ENCODE measurements at places on chromosomes 6 and 20.

GRCh38 chr6:32945953-32946352 lies 5.1 kb upstream of the HLA-DMB start:
- no peak for DNase-seq

- no peak for DNase-seq
Measured at GRCh38 chr6:53989504-53989903, 121.7 kb upstream of the MLIP start.

DNA sequence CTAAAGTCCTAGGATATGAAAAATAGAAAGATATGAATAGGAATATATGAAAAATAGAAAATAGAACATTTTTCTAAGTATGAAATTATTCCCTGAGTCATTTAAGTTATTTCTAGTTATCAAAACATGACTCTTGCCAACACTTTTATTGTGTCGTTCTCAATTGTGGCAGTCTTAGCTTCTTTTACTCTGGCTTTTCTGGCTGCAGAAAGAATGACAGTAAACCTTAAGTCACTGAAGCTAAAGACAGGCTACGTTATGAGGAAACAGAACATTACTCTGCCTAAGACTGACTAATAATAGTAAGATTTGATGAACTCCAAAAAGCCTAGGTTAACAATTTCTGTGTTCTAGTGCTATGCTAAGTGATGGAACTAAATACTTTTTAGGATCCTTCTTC lies 74.6 kb downstream of the AIG1 start:
- no peak for DNase-seq

- DNase-seq = no peak
Measured at GRCh38 chr20:58053391-58054055, 174.9 kb downstream of the ANKRD60 start.

DNA sequence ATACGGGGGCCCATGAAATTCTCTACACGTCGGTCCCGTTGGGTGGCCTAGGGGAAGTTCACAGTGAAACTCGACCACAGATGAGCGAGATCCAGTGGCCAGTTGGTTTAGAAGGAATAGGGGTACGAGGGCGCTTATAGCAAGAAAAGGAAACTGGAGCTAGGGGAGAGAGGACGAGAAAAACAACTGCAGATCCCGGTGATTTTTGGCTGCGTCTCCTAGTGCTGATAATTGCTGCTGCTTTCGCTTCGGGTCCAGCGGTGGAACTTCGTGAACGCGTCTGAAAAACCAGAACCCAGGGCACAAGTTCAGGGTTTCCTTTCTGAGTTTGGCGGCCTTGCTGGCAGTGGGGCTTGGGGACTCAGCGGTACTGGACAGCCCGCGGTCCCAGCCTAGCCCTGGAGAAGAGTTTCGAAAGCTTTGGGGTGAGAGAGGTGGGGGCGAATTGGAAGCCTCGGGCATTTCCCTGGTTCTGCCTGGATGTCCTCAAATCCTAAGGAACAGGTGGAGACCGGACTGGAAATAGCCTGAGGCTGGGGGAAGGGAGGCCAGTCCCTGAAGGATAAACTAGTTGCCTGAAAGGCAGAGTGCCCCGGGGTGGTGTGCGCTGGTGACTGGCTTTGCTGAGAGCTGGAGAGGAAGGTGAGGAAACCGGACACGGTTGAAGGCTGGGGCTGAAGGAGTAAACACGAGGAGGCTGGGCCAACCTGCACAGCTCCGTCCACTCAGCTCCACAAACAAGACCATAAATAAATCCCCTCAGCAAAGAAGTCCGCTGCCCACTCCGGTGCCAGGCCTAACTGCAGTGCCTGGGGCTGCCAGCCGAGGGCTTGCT lies 793 bp downstream of the GMPR start:
- no peak for DNase-seq

GRCh38 chr20:610130-611046 lies at the start of gene TCF15:
TCF15 (minus strand) TSS chr20:610309; CDS start chr20:610237, 72 bp downstream.
- DNase-seq = no peak

- DNase-seq = peak; percentile 90
Measured at GRCh38 chr20:14055127-14055742, 59.9 kb downstream of the MACROD2 start.

DNA sequence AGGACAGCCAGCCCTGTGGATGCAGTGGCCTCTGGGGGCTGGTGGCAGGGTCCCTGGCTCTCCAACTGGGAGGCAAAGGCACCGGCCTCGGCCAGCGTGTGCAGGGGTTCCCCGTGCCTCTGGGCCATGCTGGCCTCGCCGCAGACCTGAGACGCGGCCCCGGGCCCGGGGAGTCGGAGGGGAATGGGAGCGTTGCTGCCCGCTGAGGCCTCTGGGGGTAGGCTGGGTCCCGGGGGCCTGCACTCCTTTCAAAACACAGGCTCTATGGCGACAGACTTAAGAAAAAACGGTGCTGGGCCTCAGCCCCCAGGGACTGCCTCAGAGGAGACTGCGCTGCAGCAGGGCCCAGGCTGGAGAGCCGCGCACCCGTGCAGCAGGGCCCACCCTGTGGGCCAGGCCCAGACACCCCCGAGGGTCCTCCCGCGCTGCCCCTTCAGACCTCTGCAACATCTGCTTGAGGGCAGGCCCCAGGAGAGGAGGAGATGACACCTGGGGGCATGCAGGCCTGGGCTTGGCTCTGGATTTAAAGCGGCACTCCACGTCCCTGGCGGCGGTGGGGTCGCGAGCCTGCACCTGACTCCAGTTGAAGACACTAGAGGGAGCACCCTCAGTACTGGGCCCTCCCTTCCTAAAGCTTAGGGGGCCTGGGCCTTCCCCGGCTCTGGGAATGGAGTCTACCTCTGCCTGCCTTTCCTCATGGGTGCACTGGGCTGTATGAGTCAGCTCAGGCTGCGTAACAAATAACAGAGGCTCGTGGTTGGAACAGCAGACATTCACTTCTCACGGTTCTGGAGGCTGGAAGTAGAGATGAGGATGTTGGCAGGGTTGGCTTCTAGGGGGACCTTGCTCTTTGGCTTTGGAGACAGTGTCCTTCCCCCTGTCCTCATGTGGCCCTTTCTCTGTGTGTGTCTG lies 117.4 kb upstream of the RPS6KA2 start:
- DNase-seq = no peak

GRCh38 chr6:110055387-110055735 lies 77.2 kb downstream of the GPR6 start:
- no peak for DNase-seq

DNA sequence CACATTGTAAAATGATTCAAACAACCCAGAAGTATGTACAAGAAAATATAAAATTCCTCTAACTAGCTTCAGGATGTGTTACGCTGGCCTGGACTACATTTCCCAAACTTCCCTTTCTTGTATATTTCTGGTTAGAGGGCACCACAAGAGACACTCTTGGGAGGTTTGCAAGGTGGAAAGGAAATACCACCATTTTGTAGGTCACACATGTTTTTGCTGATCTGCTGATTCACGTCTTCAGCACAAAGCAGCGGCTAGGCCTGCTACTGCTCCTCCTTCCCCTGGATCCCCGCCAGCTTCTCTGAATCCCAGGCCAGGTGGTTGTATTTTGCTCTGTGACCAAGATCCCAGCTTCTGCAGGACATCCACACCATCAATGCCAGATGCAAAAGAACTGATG lies 104.2 kb downstream of the AGPAT4 start:
- peak; percentile 41 for DNase-seq

GRCh38 chr20:12030470-12030869 lies 112.8 kb downstream of the BTBD3 start:
- DNase-seq = no peak

DNA sequence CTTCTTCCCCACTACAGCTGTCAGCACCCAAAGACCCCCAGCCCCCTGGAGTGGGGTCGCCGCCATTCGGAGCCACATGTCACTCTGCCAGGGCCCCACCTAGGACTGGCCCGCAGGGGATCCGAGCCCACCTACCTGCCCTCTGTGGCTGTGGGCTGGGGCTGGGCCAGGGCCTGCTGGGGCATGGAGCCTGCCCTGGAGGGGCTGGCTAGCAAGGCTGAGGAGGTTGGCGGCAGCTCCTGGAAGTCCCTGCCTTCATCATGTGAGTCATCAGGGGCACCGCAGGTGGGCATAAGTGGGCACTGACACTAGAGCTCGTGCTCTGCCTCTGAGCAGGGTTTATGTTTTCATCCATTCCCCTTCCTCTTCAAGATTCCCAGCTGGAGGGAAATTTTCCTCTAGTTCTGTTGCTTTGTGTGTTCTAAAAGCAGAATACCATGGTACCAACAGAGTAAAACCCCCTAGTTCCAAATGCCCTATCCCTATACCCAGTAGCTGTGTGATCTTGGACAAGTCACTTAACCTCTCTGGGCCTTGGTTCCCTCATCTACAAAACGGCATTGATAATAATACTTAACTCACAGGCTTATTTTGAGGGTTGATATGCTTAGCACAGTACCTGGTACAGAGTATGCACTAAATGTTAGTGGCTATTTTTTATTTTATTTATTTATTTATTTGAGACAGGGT lies 8.7 kb upstream of the FANCE start:
- DNase-seq = no peak

- no peak for DNase-seq
Measured at GRCh38 chr6:152273002-152273401, 364.2 kb downstream of the SYNE1 start.

GRCh38 chr6:7878401-7878964 lies 32.1 kb downstream of the TXNDC5 start:
- DNase-seq = no peak

DNA sequence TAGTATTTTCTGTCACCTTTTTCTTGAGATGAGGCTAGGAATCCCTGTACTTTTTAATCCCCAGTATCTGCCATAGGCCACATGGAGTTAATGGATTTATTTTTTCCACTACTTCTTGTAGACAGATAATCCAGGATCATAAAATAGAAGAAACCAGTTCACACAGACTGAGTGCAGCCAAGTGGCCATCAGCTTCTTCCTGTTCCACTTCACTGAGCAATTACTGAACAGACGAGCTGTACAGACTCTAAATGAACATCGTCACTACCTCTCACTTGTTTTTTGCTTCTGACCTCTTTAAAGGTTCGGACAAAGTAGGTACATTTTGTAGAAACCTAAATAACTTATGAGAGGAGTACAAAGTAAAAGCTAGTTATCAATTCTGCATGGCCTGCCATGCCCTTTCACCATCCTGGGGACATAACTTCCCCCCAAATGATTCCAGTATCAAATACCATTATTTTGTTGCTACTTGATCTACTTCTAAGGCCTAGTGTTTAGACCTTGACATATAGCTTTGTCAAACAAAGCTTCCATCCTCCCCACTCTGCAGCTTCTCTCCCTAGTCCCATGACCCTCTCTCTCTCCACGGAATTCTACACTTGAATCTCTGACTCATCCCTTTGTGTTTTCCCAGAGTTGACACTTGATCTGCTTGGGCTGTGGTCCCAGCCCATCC lies 34.4 kb upstream of the ARHGAP18 start:
- DNase-seq = no peak

- no peak for DNase-seq
Measured at GRCh38 chr20:63408684-63409046, 47.5 kb upstream of the CHRNA4 start.

DNA sequence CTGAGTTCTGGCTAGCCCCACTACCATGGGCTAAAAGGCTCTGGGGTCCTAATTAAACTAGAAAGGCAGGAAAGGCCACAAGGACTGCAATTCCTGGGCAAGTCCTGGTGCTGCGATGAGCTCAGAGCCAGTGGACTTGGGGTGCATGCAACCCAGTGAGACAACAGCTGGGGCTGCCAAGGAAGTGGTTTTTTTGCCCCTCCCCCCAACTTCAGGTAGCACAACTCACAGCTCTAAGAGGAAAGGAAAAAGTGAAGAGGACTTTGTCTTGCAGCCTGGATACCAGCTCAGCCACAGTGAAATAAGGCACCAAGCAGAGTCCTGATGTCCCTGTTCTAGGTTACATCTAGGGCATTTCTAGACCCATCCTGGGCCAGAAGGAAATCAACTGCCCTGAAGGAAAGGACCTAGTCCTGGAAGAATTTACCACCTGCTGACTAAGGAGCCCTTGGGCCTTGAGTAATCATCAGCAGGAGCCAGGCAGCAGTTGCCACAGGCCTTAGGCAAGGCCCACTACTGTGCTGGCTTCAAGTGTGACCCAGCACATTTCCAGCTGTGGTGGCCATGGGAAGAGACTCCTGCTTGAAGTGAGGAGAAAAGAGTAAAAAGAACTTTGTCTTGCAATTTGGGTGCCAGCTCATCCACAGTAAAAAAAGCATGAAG lies 358.4 kb downstream of the BTBD3 start:
- DNase-seq = no peak

DNA sequence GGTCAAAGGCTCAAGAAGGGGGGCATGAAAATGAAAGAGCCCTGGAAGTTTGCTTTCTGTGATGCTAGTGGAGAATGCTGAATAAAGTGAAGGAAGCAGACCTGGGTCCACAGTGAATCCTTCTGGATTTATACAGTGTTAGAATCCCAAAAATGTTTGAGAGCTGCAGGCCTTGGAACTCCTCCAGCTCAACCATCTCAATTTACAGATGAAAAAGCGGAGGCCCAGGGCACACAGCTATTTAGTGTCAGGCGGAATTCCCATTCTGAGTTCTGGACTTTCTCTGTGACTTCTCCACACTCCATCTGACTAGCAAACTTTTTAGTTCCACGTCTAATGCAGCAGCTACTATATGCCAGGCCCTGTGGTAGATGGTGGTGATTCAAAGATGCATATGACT lies 1.5 kb upstream of the PRSS35 start:
- DNase-seq = no peak

DNA sequence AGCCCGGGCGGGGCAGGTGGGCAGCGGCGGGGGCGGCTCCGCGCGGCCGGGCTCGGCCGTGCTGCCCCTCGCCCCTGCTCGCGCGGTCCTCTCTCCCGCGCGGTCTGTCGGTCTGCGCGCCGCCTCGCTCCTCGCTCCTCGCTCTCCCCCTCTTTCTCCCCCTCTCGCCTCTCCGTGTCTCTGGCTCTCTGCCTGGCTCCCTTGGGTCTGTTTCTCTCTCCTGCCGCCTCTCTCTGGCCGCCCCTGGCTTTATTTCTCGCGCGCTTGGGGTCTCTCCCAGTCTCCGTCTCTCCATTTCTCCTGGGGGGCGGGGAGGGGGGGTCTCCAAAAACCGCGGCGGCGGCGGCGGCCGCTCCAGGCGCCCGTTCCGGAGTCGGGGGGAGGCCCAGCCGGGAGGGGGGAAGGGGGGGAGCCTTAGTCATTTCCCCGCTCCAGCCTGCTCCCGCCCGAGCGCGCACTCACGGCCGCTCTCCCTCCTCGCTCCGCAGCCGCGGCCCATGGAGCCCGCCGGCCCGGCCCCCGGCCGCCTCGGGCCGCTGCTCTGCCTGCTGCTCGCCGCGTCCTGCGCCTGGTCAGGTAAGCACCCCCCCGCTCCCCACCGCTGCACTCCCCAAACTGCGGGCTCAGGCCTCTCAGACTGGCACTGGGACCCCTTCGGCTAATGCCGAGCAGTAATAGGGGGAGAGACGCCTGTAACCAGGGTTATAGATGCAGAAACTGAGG lies at the start of gene SIRPA:
Gene SIRPA, plus strand, starts transcription at position 457 of the 723 bp plus-strand sequence. Its CDS starts 41 bp downstream, at position 498.
- DNase-seq = peak; percentile 84

All from pons (tissue), 1 donor.